Nephron progenitor cell (in vitro differentiated cells): ENCODE measurements at places on chromosomes 4 and X.
A peak's percentile ranks its signal among the peaks of the same experiment; 100 is the strongest.

DNA sequence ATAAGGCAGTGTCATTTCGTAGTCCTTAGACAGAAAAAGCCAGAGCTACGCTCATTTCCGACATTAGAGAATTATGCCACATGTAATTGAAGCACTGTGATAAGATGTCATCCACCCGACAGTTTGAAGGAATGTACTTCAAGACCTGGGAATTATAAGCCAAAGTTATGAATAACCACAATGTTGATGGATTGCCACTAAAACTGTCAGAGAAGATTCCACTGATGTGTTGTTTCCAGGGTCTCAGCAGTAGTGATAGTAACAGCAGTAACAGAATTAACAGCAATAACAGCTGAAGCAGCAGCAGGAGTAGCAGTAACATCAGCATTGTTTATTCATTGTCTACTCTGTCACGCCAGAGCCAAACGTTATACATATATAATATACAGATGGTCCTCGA, 24.7 kb downstream of the RAB33A start:
- H3K27me3 ChIP-seq: peaks cover 3% of the 10 kb centered on the region
- DNase-seq: no peak

DNA sequence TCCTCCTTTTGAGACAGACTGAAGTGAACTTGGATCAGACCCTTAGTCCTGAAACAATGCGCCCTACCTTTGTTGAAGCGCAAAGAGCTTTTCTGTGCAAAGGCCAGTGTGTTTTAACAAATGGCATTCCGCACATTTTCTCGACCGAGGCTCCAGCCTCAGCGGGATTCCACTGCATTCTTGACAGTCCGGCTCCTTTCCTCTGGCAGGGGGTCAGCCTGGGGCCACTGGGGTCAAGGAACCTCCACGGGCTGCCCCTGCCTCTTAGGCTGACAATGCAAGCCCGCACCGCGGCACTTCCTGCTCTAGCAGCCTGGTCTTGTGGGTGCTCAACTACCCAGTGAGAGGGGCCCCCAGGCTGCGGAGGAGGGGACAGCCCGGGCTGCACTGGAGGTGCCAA, 47.2 kb upstream of the TFDP3 start:
- peaks cover 50% of the 10 kb centered on the region for H3K4me1 ChIP-seq
- H3K27me3 ChIP-seq: peaks cover 8% of the 10 kb centered on the region
- H3K27ac ChIP-seq: peak overlapping the region; percentile 94
- peak; percentile 86 for DNase-seq

DNA sequence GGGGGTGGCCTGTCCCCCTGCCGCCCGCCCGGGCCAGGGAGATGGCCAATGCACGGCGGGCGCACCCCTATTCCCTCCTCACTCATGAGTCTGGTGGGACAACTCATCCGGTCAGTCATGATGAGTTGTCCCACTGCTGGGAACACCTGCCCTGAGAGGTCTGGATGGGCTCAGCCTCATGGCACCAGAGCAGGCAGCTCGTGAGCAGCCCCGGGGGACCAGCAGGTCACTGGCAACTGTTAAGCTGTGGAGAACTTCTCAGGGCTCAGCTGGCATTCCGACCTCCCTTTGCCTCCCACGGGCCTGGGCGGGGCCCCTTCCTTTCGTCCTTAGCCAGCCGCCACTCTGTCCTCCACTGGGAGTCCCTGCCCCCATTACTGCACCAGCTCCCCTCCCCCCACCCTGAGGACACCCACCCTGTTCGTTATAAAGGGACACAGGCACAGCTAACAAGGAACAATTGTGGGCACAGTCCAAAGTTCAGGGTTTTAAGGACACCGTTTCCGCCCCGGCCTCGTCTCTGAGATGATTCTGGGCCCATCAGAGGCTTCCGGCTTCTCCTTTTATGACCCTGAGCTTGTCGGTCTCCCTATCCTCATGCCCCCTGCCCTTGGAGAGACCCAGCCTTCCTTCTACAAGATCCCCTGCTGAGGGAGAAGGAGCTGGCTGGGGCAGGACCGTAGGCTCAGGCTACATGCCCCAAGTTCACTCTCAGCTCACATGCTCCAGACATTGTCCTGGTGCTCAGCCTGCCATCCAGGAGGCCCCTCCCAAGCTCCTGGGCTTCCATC, 14.6 kb upstream of the KIAA0232 start:
- no peak overlapping the region for H3K4me3 ChIP-seq
- no peak for DNase-seq
- no peaks in the 10 kb centered on the region for H3K36me3 ChIP-seq

GRCh38 chr4:59537246-59537886, 1662.8 kb upstream of the ADGRL3 start:
- H3K27me3 ChIP-seq: no peaks in the 10 kb centered on the region
- DNase-seq: no peak
- no peak overlapping the region for H3K4me3 ChIP-seq
- no peaks in the 10 kb centered on the region for H3K36me3 ChIP-seq

- no peak for DNase-seq
- peaks cover 20% of the 10 kb centered on the region for H3K36me3 ChIP-seq
- H3K27ac ChIP-seq: no peak overlapping the region
- no peak overlapping the region for H3K4me3 ChIP-seq
- no peaks in the 10 kb centered on the region for H3K27me3 ChIP-seq
These were observed 68.9 kb downstream of the WNK3 start for GRCh38 chrX:54288968-54289367.

DNA sequence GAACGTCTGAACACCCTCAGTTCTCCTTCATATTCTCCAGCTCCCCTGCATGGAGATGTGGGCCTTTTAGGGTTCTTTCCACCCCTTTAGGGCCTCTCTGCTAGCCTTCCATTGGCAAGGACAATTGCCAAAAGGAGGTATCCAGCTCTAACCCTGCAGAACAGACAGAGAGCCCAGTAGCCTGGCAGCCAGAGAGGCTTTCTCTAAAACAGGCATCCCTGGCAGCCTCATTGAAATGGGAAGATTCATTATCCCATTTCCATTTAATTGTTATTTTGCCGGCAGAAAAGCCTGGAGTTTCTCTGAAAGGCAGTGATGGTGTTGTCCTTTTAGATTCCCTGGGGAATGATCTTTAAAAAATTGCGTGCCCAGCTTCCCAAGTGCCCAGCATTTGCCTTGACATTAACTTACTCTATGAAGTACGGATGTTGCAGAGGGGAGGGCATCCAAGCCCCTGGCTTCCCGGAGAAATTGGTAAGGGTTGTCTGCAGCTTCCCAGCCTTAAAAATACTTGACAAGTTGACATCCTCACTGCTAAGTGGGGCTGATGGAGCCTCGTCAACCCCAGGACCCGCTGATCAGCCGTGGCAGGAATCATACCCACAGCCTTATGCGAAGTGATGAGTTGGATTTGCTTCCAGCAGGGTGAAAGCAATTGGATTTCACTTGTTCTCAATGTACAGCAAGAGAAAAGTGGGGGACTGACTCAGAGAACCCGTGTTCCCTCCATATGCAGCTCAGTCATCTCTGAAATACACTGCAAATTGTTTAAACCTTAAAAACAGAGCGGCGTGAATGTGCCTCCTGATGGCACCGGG, 244.1 kb downstream of the CRLF2 start:
- H3K4me3 ChIP-seq: no peak overlapping the region
- H3K36me3 ChIP-seq: no peaks in the 10 kb centered on the region
- H3K4me1 ChIP-seq: peaks cover 34% of the 10 kb centered on the region
- H3K27me3 ChIP-seq: peaks cover 4% of the 10 kb centered on the region
- peak overlapping the region; percentile 91 for H3K27ac ChIP-seq

DNA sequence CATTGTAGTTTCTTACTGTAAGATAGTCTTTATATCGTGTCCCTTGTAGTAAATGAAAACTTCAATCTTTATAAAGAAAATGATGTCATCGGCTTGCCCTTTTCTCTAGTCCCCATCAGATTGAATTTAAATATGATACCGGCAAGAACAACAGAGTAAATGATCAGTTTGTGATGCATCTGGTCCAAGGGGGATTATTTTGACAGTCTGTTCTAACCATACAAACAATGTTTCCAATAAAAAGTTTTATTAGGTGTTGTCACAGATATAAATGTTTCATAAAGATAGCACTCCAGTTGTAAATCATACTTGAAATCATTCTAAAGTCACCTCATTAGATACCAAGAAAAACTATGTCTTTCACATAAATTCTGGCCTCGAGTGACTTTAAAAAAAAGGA, 72.3 kb downstream of the SLC9A6 start:
- H3K4me3 ChIP-seq: no peak overlapping the region
- no peaks in the 10 kb centered on the region for H3K36me3 ChIP-seq
- H3K27ac ChIP-seq: no peak overlapping the region
- peaks cover 2% of the 10 kb centered on the region for H3K27me3 ChIP-seq
- no peak for DNase-seq
